Fibroblast of mammary gland (primary cell): ENCODE measurements at places on chromosomes 7 and 10.
A peak's percentile ranks its signal among the peaks of the same experiment; 100 is the strongest.

GRCh38 chr7:95433952-95434556 lies 774 bp downstream of the PON2 start:
- DNase-seq: no peak

DNA sequence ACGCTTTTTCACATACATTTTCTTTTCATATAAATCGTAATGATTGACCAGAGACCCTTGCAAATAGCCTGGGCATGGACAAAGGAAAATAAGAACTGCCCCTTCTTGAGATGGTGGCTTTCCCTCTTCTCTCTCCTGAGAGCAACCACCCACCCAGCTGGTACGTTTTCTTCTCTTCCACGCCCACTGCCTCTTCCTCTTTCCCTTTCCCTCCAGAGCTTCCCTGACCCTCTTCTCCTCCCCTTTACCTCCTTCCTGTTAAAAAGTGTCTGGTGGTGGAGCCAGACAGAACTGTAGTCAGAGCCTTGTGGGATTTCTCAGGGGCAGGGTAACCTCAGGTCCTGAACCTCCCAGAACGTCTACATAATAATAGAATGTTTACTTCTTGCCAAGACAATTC lies 23.2 kb downstream of the GPR141 start:
- no peak for DNase-seq

DNA sequence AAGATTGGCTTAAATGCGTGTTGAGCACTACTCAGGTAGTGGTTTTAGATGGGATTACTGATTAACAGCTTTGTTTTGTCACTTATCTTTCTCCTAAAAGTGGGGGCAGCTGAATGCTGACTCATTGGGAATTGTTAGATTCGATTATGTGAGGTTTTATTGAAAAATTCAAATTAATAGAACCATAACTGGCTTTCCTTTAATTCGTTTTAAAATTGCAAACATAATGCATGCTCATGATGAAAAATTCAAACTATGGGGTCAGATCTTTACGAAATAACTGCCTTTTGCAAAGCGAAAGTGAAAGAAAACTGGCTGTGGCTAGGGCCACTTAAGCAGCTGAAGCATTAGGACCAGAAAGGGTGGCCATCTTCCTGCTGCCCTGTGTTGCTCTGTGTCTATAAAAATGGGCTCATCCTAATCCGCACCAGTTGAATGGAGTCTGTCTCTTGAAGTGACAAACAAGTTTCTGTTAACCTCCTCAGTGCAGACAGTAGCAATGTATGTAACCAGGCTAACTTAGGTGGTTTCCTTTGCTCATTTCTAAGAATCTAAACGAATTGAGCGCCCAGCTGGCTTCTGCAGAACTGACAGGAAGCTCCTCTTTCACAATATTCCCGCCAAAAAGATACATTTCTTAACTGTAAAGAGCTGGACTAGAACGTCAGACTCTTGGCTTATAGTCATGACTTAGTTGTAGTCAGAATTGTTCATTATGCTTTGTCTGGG lies 27.8 kb downstream of the DENND10 start:
- DNase-seq: peak; percentile 45

GRCh38 chr7:46544396-46545008 lies 623.4 kb upstream of the IGFBP3 start:
- peak; percentile 83 for DNase-seq

DNA sequence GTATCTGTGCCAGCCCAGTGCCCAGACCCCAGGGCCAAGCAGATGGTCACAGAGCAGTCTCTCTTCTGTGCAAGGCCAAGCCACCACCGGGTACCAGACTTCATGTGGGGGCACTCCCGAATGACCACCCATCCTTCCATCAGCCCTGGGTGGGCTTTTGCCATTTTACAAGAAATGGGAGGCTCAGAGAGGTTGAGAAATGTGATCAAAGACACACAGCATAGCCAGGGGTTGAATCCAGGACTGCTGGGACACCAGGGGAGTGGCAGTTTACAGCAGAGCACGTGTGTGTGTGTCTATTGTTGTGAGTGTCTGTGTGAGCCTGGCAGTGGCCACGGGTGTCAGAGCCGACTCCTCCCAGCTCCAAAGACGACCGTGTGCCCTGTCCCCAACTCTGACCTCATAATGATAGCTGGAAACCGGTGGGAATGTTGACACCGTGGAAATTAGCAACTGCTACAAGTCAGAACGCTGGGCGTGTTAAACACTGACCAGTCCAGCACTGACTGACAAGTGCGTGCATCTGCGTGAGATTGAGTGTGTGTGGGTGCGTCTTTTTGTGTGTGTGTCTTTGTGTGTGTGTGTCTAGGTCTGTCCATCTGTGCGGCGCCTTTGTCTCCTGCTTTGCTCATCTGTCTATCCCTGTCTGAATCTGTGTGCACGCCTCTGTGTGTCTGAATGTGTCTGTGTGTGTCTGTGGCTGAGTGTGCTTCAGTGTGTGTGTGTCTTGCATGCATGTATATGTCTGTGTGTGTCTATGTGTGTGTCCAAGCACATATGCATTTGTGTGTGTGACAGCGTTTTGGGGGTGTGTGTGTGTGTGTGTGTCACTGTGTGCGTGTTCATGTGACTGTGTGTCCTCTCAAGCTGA lies 17.2 kb upstream of the SLC29A4 start:
- DNase-seq: no peak

DNA sequence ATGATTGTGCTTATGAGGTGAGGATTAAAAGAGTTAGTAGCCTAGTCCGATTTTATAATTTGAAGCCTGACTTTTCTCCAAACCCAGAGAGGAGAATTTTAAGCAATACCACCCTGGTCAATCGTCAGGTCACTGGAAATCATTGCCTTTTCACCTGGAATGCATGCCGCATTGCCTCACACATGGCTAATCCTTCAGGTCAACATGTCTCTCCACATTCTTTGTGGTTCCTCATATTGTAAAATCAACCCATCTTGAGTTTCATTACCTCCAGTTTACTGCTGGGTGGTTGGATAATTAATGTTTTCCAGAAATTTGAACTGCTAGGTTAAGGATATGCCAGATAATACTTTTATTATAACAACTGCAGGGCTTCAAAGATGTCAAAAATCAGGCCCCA lies 55.6 kb upstream of the SEMA3E start:
- DNase-seq: no peak

GRCh38 chr7:44793919-44794318 lies 2.6 kb upstream of the PPIA start:
- no peak for DNase-seq
